ENCODE measurements at places on chromosomes 7 and 10. TPM values are rescaled to one million over a fixed set of nuclear protein-coding genes. Genes with fewer than 3 reads are reported as not detected.

Gene FAM204A
- polyA plus RNA-seq = 74.6 TPM

Gene DGKI
- 10.4 TPM for polyA plus RNA-seq

Gene NUDT13
- polyA plus RNA-seq = 1.9 TPM

Gene CYP3A7
- not detected for polyA plus RNA-seq

Gene LIPN
- not detected for polyA plus RNA-seq

Gene UCN3
- not detected for polyA plus RNA-seq

Gene SPDYE16
- 0.62 TPM for polyA plus RNA-seq

Gene SPDYE11
- 1.8 TPM for polyA plus RNA-seq

Gene STEAP1
- polyA plus RNA-seq = 2.5 TPM

Gene DDC
- polyA plus RNA-seq = not detected

Gene RAB19
- not detected for polyA plus RNA-seq

Gene BHLHA15
- polyA plus RNA-seq = 2.6 TPM
